GM12892 (cell line): ENCODE measurements at places on chromosomes 11 and 22.
A peak's percentile ranks its signal among the peaks of the same experiment; 100 is the strongest.

GRCh38 chr11:86372586-86372985, 2.1 kb upstream of the CCDC81 start:
- DNase-seq, result no peak

DNA sequence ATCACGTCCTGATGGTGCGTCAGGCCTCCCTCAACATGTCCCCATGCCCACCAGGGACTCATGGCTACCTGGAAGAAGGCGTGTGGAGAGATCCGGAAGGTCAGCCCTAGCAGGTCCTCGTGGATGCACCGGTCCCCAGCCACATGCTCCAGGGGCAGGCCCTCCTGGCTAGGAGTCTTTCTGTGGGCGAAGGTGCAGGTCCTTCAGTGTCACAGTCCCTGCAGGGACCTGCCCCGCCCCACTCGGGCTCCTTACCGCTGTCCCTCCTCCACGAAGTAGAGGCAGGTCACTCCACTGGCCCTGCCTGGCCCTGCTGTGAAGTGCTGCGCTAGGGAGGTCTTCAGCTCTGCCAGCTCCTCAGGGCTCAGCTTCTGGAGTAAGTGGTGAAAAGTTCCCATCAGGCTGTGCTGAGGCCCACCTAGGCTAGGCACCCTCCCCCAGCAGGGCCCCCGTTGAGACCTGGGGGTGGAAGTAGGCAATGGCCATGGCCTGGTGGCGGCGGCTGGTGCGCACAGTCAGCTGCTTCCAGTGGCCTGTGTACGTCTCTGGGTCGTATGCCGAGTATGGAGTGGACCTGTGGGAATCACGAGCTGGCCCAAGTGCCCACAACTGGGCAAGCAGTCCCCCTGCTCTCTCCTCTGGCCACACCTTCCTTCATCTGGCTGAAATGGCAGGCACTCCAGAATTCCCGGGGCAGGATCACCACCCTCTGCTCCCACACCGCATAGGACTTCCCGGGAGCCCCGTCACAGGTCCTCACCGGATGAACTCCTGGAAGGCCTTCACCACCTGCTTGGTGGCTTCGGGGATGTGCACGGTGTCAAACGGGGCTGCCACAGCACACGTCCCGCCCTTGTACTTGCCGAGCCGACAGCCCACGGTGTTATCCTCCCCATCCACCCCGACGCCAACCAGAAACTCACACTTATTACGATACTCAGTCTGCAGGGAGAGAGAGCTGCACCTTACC, 1.1 kb upstream of the RANBP1 start:
- no peak for DNase-seq

- no peak for DNase-seq
Observed at GRCh38 chr22:22770280-22770871, 117.2 kb upstream of the IGLL5 start.

- peak; percentile 14 for DNase-seq
Observed at GRCh38 chr11:103091064-103091800, 728 bp downstream of the DCUN1D5 start.

DNA sequence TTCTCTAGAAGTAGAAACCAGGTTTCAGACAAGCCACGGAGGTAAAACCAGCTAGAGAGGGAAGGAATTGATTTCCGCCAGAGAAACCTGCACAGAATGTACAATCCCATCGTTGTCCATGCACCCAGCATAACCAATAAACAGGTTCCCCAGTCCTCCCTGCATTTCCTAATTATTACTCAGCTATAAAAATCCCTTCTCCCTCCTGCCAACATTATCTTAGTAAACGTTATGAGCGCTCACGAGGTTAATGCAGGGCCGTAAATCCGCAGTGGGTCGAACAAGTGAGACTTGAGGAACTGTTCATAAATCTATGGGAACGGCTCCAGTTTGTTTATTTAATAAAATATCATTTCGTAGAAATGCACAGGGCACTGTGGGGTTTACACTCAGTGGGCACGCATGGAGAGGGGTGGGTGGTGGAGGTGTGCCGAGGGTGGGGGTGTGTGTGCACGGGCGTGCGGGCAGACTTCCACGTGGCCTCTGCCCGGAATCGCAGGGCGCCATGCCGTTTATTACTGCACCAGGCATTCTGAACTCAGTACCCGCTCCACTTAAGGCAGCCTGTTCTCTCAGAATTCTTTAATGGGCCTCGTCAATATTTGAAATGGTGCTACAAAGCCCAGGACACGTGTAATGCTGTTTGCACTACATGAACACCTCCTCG, 257.3 kb downstream of the MIAT start:
- DNase-seq, result no peak
